ENCODE measurements at places on chromosomes 6 and 20. TPM values are rescaled to one million over a fixed set of nuclear protein-coding genes. Genes with fewer than 3 reads are reported as not detected.
A peak's percentile ranks its signal among the peaks of the same experiment; 100 is the strongest.

DNA sequence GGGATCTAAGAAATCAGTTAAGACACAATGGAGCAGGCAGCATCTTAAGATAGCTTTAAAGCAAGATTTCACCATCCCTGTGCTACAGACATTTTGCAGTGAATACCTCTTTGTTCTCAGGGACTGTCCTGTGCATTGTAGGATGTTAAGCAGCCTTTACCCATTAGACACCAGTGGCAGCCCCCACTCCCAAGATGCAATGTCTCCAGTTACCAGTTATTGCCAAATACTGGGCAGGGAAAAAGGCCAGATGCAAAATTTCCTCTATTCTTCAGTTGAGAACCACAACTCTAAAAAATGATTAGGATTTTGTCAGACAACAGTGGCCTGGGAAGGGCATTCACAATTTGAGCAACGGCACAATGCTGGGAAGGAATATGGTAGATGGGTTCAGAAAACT, 6.1 kb downstream of the FBXO5 start:
- H3K27ac ChIP-seq = peak overlapping the region; percentile 27
- H3K27me3 ChIP-seq = no peaks in the 10 kb centered on the region
- H3K36me3 ChIP-seq = peaks cover 31% of the 10 kb centered on the region
- H3K4me1 ChIP-seq = peaks cover 43% of the 10 kb centered on the region
- H3K4me3 ChIP-seq = no peak overlapping the region

- H3K36me3 ChIP-seq = no peaks in the 10 kb centered on the region
- no peak overlapping the region for H3K27ac ChIP-seq
- no peak for DNase-seq
- H3K27me3 ChIP-seq = peaks cover 18% of the 10 kb centered on the region
- no peaks in the 10 kb centered on the region for H3K4me1 ChIP-seq
Observed at GRCh38 chr6:82740072-82740471, 325.6 kb downstream of the UBE3D start.

DNA sequence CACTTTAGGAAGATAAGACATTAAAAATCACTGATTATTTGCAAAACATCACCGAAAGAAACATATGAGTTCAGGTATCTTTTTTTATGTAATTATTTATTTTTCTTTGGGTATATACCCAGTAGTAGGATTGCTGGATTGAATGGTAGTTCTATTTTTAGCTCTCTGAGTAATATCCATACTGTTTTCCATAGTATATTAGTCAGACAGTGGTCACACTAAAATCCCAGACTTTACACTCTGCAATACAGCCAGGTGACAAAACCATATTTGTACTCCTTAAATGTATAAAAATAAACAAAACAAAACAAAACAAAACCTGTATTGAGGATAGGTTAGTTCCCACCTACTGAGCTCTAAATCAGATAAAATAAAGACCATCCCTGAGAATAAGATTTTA, 1024.3 kb upstream of the EYS start:
- peak; percentile 30 for DNase-seq
- H3K27ac ChIP-seq = no peak overlapping the region
- H3K36me3 ChIP-seq = no peaks in the 10 kb centered on the region
- peaks cover 18% of the 10 kb centered on the region for H3K4me1 ChIP-seq

DNA sequence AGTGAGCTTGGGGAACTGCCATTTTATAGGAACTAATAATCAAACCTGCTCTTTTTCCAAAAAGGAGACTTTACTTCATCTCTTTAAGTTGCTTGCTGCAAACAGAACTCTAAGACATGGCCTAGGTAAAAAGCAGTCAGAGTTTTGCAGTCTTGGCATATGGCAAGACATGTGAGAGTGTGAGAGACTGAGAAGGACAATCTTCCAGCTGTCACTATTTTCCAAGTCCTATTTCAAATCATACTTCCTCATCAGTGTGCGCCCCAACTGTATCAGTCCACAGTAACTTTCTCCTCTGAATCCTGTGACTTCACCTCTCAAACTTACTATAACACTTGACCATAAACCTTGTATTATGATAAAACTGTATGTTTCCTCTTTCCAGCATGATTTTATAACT, 10.4 kb downstream of the CALHM6 start:
- H3K27ac ChIP-seq = no peak overlapping the region
- no peaks in the 10 kb centered on the region for H3K4me1 ChIP-seq
- H3K36me3 ChIP-seq = no peaks in the 10 kb centered on the region
- H3K27me3 ChIP-seq = no peaks in the 10 kb centered on the region

GRCh38 chr6:170160031-170160627, 130.7 kb downstream of the DLL1 start:
- peaks cover 13% of the 10 kb centered on the region for H3K27me3 ChIP-seq
- no peak overlapping the region for H3K4me3 ChIP-seq
- H3K36me3 ChIP-seq = no peaks in the 10 kb centered on the region
- H3K27ac ChIP-seq = no peak overlapping the region
- no peak for DNase-seq

- no peaks in the 10 kb centered on the region for H3K27me3 ChIP-seq
- H3K27ac ChIP-seq = no peak overlapping the region
- H3K36me3 ChIP-seq = no peaks in the 10 kb centered on the region
- no peak for DNase-seq
- H3K4me1 ChIP-seq = no peaks in the 10 kb centered on the region
Observed at GRCh38 chr6:118408863-118409262, 139.2 kb upstream of the PLN start.

DNA sequence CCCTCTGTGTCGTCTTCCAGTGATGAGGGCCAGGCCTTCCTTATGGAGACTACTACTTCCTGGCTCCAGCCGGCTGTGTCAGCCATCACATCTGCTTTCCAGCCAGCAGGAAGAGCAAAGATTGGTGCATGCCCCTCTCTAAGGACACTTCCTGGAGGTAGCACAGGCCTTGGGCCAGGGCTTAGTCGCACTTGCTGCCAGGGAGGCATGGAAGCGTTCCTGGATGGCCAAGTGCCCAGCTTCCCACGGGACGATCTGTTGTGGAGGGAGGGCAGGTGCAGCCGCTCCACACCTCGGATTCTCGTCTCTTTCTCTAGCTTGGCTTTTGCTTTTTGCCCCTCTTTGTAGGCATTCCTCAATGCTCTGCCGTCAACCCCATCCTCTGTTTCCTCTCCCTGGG, 11.9 kb downstream of the ERMARD start:
- DNase-seq = no peak
- no peaks in the 10 kb centered on the region for H3K27me3 ChIP-seq
- H3K36me3 ChIP-seq = peaks cover 69% of the 10 kb centered on the region
- H3K27ac ChIP-seq = no peak overlapping the region

DNA sequence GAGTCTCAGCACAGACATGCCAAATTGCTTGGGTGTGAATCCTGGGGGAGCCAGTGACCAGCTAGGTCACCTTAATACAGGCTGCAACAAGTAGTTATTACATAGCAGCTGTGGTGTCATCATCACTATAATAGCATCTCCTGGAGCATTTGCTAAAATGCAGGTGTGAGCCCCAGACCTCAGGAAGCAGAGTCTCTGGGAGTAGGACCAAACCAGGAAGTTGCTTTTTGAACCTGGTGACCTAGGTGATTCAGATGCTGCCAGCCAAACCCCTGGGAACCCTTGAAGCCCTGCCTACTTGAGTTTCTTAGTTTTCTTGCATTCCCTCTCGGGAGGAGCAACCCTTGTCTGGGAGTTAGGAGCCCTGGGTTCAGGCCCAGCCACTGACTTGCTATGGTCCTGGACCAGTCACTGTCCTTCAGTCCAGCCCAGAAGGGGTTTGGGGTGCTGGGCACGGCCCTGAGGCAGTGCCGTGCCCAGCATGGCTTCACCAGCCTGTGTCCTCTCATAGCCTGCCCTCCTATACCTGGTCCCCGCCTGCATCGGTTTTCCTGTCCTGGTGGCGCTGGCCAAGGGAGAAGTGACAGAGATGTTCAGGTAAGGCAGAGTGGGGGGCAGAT, 39.3 kb upstream of the ID1 start:
- H3K36me3 ChIP-seq = peaks cover 79% of the 10 kb centered on the region
- H3K27me3 ChIP-seq = no peaks in the 10 kb centered on the region
- H3K27ac ChIP-seq = no peak overlapping the region
- peak; percentile 90 for DNase-seq

DNA sequence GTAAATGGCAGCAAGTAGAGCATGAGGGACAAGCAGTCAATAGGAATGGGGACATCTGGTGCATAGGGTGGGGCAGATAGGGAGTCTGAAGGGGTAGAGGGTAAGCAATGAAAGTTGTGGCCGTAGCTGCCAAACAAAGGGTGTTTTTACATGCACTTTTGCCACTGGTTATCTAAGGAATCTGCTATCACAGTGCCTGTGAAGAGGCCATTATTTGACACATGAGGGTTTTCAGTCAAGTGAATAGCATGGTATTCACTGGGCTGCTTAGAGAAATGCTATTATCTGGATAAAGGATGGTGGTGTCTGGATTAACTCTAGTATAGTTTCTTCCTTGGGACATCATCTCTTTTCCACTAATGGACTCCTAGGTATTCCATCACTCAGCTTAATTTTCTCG, 118.2 kb downstream of the CARMIL1 start:
- H3K27me3 ChIP-seq = no peaks in the 10 kb centered on the region
- peaks cover 3% of the 10 kb centered on the region for H3K4me1 ChIP-seq
- peaks cover 4% of the 10 kb centered on the region for H3K36me3 ChIP-seq
- H3K4me3 ChIP-seq = no peak overlapping the region
- DNase-seq = no peak

- no peaks in the 10 kb centered on the region for H3K27me3 ChIP-seq
- H3K36me3 ChIP-seq = peaks cover 24% of the 10 kb centered on the region
- DNase-seq = no peak
- H3K27ac ChIP-seq = peak overlapping the region; percentile 27
Observed at GRCh38 chr20:45067087-45067486, 33.8 kb downstream of the KCNS1 start.

- H3K36me3 ChIP-seq = no peaks in the 10 kb centered on the region
- DNase-seq = peak; percentile 98
- H3K4me3 ChIP-seq = peak overlapping the region; percentile 70
- no peaks in the 10 kb centered on the region for H3K27me3 ChIP-seq
Observed at GRCh38 chr6:157715728-157716164, 107.3 kb upstream of the SNX9 start.

DNA sequence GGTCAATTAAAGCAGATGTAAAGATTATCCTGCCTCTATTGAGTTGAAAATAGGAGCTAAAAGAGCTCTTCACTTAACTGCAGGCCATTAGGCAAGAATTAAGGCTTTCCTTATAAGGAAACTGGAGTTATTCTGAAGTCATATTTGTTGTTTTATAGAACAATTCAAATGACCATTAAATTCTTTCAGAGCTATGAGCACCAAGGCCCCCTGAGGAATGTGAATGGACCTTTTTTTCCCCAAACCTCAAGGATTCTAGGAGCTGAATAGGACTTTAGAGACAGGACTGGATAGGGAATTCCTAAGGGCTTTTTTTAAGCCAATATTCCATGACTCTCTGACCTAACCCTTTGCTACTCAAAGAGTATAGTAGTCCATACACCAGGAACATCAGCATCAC, 565.7 kb upstream of the BTBD3 start:
- H3K4me1 ChIP-seq = peaks cover 24% of the 10 kb centered on the region
- H3K36me3 ChIP-seq = no peaks in the 10 kb centered on the region
- no peak for DNase-seq
- no peaks in the 10 kb centered on the region for H3K27me3 ChIP-seq

- DNase-seq = no peak
- H3K36me3 ChIP-seq = peaks cover 6% of the 10 kb centered on the region
- peak overlapping the region; percentile 87 for H3K4me3 ChIP-seq
- H3K4me1 ChIP-seq = peaks cover 4% of the 10 kb centered on the region
Observed at GRCh38 chr6:166343150-166343487, 774 bp upstream of the SFT2D1 start.

GLP1R gene
- total RNA-seq = not detected

BTN3A1 gene
- 15.5 TPM for total RNA-seq

SFT2D1 gene
- 43.3 TPM for total RNA-seq

TRIM15 gene
- total RNA-seq = 0.79 TPM

FNDC1 gene
- not detected for total RNA-seq

VGLL2 gene
- total RNA-seq = not detected

Measured in MCF 10A (cell line).